ENCODE measurements at places on chromosomes 13 and 19.

GRCh38 chr19:56404705-56405056 lies 549 bp downstream of the ZNF583 start:
- DNase-seq = no peak

DNA sequence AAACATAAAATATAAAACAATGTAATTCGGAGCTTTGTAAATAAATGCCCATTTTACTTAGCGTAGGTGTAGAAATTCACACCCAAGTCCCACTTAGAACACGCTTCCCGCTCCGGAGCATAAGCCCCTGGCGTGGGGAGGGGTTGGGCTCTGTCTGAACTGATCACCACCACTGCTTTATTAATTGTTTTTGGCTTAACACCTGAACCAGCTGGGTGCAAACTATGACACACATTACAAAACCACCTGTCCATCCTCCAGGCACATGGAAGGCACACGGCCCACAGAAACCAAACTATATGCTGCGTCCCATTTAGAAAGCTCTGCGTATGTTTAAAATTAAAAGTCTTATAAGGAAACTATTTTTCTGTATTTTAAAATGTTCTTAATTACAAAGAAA lies 25.9 kb downstream of the RASA3 start:
- no peak for DNase-seq

DNA sequence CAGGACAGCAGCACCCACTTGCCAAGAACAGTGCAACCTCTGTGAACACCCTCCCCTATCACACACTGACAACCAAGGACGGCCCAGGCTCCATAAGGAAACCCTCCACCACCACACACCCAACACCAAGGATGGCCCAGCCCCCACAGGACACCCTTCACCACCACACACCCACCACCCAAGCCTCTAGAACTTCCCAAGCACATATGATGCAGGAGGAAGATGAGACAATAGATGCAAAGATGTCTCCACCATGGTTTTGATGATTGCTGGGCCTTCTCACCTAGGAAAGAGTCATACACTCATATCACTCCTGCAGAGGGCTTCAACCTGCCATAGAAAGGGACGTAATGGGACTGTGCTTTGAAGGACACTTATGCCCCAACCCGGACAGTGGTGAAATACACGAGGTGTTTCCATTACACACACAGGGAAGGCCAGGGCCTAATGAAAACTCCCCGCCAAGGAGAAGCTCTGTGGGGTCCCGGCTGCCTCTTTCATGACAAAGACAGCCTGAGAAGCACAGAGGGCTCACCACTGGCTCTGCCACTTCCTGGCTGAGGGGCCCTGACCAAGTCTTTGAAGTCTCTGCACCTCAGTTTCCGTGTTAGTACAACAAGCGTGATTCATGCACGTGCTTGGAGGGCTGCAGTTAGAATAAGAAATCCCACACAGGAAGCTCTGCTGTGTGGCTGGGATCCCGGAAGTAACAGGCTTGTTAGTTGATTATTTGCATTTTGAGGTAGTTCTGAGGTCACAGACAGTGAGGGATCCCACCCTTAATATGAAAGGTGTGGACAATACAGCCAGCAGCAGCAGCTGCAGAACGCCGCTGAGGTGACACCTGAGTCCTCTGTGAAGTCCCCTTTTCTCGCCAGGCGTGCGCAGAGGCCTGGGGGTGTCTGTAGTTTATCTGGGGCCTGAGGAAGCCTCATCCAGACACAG lies 61.9 kb upstream of the ATP12A start:
- no peak for DNase-seq

DNA sequence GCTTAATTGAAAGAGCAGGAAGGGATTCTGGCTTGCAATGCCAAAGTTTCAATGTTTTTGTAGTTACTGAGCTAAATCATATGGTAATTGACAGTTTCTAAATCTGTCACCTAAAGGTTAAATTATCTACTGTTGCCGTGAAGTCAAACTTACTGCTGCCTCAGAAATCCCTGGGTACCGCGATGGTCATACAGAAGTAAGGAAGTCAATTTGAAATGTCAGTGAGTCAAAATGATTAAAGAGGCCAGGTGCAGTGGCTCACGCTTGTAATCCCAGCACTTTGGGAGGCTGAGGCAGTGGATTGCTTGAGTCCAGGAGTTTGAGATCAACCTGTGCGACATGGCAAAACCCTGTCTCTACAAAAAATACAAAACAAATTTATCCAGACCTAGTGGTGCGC lies 48.8 kb upstream of the TPM4 start:
- DNase-seq = no peak

DNA sequence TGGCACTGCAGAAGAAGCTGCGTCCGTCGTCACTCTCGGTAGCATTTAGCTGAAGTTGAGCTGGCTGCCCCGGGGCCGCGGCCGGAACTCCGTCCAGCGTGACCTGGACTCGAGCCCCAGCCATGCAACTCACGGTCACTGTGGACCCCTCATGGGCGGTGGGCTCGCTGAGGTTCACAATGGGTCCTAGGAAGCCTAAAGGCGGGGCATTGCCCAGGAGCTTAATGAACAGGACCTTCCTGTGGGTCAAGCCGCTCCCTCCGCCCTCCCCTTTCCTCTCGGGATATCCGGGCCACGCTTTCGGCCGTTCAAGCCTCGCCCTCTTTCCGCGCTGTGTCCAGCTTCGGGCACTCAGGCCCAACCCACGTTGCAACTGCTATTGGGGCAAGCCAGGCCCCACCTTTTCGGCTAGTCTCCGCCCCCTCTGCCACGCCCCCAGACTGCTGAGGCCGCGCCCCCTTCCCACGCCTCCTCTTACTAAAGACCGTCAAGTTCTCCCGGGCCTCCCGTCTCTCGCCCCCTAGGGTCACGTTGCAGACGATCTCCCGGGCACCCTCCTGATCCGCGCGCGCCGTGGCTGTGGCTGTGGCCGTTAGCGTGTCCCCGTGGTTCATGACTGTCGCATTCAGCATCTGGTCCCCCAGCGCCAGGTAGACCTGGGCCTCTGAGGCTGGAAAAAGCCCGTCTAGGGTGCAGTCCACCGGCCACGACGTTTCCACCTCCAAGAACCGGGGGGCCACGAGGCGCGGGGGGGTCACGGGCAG lies 1.4 kb upstream of the RAVER1 start:
- no peak for DNase-seq

GRCh38 chr19:13966684-13967128 lies 14.4 kb downstream of the DCAF15 start:
- no peak for DNase-seq

- no peak for DNase-seq
Measured at GRCh38 chr13:111917901-111918300, 149.0 kb upstream of the SOX1 start.

DNA sequence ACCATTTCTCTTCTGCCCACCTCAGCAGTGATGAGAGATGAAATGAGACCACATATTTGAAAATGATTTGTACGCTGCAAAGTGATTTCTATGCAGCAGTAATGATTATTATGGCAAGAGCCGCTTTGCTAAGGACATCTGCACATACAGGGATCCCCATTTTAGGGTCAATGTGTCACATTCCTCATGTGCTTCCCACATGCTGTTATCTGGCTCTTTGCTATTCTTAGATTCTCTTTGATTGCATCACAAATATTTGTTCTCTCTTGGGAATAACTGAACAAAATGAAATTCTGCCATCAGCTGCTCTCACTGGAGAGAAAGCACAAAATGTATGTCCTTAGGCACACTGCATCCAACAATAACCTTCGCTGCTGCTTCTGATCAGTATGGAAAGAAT lies 209.5 kb upstream of the IPO5 start:
- DNase-seq = no peak

DNA sequence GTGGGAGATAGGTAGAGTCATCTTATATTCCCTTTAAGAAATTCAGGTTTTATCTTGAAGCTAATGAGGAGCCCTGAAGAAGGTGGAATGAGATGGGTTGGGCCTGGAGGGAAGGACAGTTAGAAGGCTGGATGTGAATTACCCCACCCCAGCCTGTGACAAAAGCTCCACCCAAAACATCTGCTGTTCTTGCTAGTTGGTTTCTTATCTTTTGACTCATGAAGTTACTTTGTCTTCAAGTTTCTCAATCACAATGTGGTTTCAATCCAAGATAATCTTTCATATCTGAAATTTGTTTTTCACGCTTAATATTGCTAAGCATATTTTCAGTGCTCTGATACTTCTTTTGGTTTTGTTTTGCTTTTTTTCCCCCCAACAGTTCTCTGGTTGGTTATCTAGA lies 38.3 kb upstream of the HMGB1 start:
- DNase-seq = no peak

- DNase-seq = no peak
Measured at GRCh38 chr13:100657881-100658315, 16.7 kb downstream of the TMTC4 start.

All from NCI-H2081 treated with DMSO at 0.1 percent for 48 hours (cell line).